ENCODE measurements at places on chromosomes 6 and 20. TPM values are rescaled to one million over a fixed set of nuclear protein-coding genes. Genes with fewer than 3 reads are reported as not detected.

DNA sequence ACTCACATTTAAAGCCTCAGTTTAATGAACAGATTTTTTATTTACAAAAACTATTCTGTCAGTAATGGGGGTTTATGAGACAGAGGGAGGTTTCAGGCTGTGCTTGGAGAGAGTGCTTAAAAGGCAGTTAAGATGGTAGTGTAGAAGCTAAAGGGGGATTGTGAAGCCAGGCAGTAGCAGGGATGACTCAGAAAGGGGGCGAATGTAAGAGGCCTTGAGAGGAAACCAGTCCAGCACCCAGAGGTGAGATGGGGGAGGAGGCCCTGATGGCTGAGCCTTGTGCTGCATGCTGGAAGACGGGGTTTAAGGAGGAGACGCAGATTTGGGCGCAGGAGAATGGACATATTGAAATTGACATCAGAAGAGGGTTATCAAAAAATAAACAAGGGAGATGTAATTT is 6.6 kb upstream of the SERPINB9 start:
- DNase-seq: no peak

- DNase-seq: no peak
Observed at GRCh38 chr6:143180826-143181225, 120.1 kb downstream of the AIG1 start.

GRCh38 chr6:142909686-142910085 is 35.3 kb downstream of the HIVEP2 start:
- DNase-seq: no peak

DNA sequence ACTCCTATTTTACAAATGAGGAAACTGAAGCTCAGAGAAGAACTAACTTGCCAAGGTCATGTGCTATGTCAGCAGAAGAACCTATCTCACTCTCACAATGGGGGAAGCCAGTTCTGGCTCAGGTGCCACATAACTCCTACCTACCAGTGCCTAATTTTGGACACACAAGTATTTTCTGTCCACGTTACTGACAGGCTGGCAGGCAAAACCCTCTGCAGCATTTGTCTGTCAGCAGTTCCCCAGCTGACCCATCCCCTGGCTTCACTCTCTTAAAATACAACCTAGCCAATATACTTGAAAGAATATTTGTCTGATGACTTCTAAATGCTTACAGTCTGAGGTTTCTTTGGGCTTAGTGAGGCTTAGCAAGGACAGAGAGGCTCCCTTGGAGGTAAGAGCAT is 15.5 kb downstream of the GSS start:
- no peak for DNase-seq

- no peak for DNase-seq
Observed at GRCh38 chr6:126127659-126128058, 141.3 kb downstream of the TRMT11 start.

GRCh38 chr6:104050455-104050854 is 809.3 kb downstream of the HACE1 start:
- no peak for DNase-seq

- DNase-seq: no peak
Observed at GRCh38 chr20:45297786-45298497, 8.7 kb upstream of the RBPJL start.

- DNase-seq: no peak
Observed at GRCh38 chr6:79705456-79705995, 74.4 kb downstream of the SH3BGRL2 start.

- DNase-seq: no peak
Observed at GRCh38 chr6:24026050-24026449, 100.0 kb upstream of the NRSN1 start.

DNA sequence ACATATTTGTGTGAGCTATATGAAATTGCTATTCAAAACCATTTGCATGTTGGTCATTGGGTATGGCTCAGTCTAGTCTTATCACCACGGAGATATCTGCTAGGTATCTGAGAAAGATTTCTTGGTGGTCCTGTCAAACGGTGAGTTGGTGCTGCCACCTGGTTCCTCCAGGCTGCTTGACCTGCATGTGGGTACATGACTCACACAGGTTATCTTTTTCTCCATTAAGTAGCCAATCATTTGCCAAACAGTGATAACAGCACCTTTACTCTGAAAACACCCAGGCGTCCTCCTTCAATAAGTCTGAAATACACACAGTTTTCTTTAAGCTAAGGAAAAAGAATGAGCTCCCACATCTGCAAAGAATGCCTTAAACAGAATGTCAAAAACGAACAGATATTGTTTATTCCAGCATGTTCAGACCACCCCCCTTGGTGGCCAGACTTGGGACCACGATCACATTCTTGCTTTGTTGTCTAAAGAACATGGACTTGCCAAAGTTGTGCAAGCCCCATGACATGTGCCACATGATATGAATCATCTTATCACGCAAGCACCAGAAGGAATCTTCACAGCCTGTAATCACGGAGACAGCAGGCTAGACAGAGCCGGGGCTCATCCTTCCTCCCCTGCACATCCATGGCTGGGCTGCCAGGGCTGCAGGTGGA is 200.7 kb upstream of the THBS2 start:
- DNase-seq: no peak

DNA sequence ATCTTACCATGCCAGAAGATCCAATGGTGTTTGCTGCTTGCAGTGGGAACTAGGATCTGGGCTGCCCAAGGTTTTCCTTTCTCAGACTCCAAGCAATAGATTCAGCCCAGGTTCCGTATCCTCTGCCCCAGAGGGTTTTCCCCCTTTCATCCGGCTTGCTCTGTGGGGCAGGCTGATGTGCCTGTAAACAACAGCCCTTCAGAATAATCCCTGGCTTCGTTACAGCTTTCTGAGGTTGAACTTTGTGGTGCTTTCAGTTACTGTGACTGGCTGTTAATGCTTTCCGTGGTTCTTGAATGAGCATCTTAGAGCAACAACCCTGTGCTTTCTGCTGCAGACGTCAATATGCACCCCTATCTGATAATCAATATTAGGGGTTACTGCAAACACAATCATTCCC is 400.4 kb downstream of the BTBD3 start:
- DNase-seq: no peak

- no peak for DNase-seq
Observed at GRCh38 chr6:133436652-133437051, 195.5 kb downstream of the EYA4 start.

GRCh38 chr6:158474961-158475343 is 84.9 kb upstream of the TMEM181 start:
- no peak for DNase-seq

GRCh38 chr20:6680441-6680840 is 87.0 kb upstream of the BMP2 start:
- no peak for DNase-seq

Gene RAMACL
- 3.5 TPM for total RNA-seq

Gene LRRC73
- 1.8 TPM for total RNA-seq

Gene ZSWIM3
- 10.4 TPM for total RNA-seq

Gene MRPS10
- 29.3 TPM for total RNA-seq

Gene SPATA25
- 2.5 TPM for total RNA-seq

Gene LTB
- total RNA-seq: not detected

All from cerebellum (tissue), 4 donors.